ENCODE measurements at places on chromosomes 3 and 15.
A peak's percentile ranks its signal among the peaks of the same experiment; 100 is the strongest.

- no peak for DNase-seq
Observed at GRCh38 chr3:143036557-143036956, 35.2 kb downstream of the U2SURP start.

DNA sequence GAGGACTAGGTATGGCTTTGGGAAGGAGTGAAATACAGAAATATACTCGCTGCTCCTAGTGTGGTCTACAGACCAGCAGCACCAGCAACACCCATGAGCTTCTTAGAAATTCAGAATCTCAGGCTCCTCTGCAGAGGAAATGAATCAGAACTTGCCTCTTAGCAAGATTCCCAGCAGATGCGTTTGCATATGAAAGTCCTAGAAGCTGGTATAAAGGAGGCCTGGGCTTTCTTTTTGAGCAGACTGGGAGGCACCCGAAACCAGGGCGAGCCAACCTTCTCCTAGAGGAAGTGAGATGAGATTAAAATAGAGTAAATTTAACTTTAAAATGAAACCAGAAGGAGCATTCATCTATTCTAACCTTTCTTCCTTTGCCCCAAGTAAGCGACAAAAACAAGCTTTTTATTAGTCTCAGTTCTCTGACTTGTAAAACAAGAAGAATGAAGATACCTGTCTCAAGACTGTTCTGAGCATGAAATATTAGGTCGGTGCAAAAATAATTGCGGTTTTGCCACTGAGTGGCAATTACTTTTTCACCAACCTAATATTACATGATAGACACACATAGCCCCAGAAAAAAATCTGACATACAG is 140.0 kb downstream of the PDZRN3 start:
- DNase-seq = no peak

DNA sequence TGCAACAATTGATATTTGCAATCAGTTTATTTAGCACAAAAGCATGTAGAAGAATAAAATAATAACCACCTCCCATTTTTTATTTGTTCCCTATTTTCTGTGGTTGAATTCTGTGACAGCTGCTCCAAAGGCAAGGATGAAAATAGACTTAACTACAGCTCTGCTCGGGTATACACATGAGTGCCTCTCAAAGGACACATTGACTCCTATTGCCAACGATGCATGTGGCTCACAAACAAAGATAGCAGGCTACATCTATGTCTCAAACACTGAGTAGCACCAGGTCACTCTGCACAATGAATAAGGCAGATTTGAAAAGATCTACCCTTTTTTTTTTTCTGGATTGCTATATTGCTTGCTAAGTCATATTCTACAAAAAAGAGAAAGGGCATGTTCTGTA is 612.9 kb downstream of the ROBO1 start:
- DNase-seq = no peak

GRCh38 chr3:150737874-150738679 is 24.9 kb downstream of the SIAH2 start:
- peak; percentile 73 for DNase-seq

DNA sequence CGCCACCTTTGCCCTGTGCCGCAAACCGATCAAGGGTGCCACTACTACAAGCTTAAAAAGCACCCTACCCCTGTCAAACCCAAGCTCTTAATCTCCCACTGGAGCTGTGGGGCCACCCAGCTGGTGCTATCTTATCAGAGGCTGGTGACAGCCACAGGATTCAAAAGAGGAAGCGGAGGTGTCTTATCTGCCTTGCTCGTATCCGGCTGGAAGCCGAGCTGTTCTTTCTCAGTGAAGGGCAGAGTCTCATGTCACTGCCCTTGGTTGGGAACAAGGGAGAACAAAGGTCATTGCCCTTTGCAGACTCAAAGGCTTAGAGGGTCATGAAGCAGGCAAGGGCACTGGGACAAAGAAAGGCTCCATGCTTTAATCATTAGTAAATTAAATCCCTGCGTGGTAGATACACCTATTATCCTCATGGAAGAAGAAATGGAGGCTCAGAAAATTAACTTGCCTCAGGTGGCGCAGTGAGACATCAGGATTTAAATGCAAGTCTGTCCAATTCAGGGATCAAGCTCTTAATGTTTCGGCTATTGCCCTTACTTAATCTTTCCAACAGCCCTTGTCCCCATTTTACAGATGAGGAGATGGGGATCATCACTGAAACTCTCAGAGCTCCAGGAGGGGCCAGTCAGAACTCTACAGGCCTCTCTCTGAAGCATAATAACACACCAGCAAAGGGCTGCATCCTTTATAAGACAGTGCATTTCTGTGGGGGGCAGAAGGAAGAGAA is 360.0 kb upstream of the PROK2 start:
- DNase-seq = no peak
